CD8-positive, alpha-beta memory T cell (primary cell): ENCODE measurements at places on chromosomes 16 and 17.

DNA sequence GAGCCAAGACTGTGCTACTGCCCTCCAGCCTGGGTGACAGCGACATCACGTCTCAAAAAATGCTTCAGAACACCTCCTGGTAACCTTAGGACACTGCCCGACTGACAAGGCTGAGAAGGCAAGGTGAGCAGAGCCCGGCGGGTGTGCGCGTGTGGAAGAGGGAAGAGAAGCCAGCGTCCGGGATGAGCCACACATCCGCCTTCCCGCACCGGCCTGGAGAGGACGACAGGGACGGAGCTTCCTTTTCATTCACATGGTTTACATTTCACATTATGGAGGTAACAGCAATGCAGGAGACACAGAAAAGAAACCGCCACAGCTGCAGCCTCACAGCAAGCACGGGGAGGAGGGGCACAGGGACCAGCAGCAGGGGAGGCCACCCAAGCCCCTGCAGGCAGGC lies 16.5 kb downstream of the HAGH start:
- DNase-seq, result no peak

- DNase-seq, result no peak
These were observed 53.4 kb downstream of the ABCC12 start for GRCh38 chr16:48102083-48103008.

GRCh38 chr17:41530062-41531048 lies 2.2 kb upstream of the KRT19 start:
- DNase-seq, result no peak

DNA sequence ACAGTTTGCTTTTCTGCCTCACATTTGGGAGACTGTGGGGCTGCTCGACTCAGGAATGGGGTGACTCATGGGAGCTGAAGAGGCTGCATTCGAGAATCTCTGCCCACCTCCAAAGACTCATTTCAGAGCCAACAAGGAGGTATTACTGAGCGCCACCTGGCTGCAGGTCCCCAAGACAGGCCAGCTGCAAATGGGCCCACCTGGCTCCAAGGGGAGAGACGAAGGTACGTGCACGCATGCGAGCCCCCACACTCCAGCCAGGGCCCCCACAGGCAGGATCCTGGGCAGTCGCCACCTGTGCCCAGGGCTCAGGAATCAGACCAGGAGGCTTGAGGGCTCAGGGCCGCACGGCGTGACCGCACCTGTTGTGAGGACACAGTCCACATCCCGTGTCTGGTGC lies 6.0 kb downstream of the HAGHL start:
- DNase-seq, result no peak

GRCh38 chr17:76174037-76174436 lies 33.0 kb upstream of the FOXJ1 start:
- no peak for DNase-seq

GRCh38 chr17:41639492-41640473 lies 15.4 kb upstream of the KRT17 start:
- no peak for DNase-seq

GRCh38 chr17:46873941-46874645 lies 22.7 kb downstream of the WNT9B start:
- no peak for DNase-seq

- DNase-seq, result no peak
These were observed 403.6 kb downstream of the RBFOX1 start for GRCh38 chr16:7736138-7736665.

GRCh38 chr16:81067166-81067565 lies 9.9 kb downstream of the C16orf46 start:
- no peak for DNase-seq

DNA sequence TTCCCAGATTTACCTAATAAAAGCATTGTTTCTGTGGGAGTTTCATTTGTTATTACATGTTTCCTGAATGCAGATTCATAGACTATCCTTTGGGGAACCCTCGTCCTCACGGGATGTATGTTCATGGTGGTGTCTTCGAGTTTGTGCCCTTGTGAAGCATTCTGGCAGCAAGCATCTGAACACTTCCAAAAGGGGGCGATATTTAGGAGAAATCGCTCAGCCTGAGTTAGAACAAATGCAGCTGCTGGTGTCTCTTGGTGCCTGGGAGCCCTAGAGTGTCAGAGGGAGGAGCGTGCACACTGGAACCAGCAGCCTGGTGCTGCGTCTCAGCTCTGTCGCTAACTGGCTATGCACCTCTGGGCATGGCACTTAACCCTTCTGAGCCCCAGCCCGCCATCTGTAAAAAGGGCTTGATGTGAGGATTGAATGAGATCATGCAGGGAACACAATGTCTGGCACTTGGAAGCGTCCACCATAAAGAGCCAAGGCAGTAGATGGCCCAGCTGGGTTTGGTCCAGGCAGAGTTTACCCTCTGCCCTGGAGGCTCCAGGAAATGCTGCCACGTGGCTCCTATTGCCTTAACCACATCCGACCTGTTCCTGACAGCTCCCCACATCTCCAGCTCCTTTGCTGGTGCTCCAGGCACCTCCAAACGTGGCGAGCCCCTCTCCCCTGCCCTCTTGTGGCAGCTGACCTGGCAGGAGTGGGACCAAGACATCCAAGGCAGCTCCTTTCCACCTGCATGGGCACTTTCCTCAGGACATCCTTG lies 25.0 kb upstream of the C16orf78 start:
- DNase-seq, result no peak

DNA sequence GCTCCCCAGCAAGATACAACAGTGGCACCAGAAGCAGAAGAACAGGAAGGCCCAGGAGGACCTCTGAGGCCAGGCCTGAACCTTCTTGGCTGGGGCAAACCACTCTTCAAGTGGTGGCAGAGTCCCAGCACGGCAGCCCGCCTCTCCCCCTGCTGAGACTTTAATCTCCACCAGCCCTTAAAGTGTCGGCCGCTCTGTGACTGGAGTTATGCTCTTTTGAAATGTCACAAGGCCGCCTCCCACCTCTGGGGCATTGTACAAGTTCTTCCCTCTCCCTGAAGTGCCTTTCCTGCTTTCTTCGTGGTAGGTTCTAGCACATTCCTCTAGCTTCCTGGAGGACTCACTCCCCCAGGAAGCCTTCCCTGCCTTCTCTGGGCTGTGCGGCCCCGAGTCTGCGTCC lies 11.9 kb downstream of the CES3 start:
- DNase-seq, result no peak

- no peak for DNase-seq
These were observed 357.9 kb downstream of the CNTNAP4 start for GRCh38 chr16:76634847-76635697.

- DNase-seq, result no peak
These were observed 73.7 kb downstream of the RAI1 start for GRCh38 chr17:17754719-17755686.

GRCh38 chr16:74252329-74252728 lies 44.3 kb upstream of the PSMD7 start:
- no peak for DNase-seq

GRCh38 chr17:77307479-77308198 lies 166.9 kb downstream of the SEC14L1 start:
- DNase-seq, result no peak

- no peak for DNase-seq
These were observed 26.0 kb downstream of the DCUN1D3 start for GRCh38 chr16:20874088-20874581.

DNA sequence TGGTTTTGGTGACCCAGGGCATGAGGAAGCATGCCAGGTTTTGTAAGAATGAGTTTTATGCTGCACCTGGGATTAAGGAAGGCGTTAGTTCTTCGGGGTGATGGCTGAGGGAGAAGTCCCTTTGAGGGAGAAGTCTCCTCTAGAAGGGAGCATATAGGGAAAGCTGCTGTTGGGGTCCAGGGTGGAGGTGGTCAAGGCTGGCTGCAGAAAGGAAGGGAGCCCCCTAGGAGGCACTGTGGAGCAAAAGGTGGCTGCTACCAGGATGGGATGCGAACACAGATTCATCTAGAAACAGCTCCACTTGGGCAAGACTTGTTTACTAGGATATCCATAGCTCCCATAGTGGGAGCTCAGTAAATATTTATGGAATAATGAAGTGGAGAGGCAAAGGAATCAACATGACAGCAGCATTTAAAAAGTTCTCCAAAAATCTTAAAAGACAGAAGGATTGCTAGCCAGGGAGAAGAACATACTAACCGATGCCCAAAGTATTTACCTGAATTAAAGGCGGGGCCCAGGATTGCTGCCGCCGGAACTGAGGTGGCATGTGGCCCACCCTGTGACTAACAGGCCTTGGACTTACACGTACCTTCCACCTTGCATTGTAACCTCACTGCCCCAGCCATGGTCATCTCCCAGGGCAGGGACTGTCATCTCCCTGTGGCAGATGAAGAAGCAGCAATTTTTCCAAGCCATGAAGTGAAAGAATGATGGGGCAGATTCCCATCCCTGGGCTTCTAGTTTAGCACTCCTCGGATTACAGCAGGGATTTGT lies 7.1 kb upstream of the LPCAT2 start:
- no peak for DNase-seq

DNA sequence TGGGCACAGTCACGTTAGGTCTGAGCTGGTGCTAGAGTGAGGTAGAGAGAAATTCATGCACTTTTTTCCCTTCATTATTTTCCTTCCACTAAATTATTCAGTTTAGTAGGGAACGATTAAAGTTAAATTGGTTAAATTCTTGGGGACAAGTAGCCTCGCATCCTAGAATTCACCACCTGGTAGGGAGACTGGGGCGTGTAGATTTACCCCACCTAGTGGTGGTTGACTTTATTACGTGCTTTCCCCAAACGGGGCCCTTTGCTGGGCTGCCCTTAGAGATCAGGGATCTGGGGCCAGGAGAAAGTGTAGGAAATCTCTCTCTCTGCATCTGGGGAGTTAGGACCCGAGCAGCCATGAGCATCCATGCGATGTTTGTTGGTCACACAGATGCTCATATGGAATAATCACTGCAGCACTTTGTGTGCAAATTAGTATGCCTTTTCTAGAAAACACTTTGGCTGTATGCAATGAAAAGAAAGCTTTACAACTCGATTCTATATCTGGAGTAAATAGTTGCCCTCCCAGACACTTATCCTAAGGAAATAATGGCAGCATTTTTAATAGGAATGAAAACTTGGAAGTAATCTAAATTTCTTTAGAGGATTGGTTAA lies 107.0 kb downstream of the PLCG2 start:
- DNase-seq, result no peak

GRCh38 chr16:84237994-84238750 lies 1.6 kb downstream of the KCNG4 start:
- no peak for DNase-seq

GRCh38 chr17:66272811-66273585 lies 29.4 kb upstream of the PRKCA start:
- DNase-seq, result no peak

GRCh38 chr17:54749157-54749556 lies 151.5 kb upstream of the TOM1L1 start:
- DNase-seq, result no peak

- no peak for DNase-seq
These were observed 31.8 kb downstream of the C16orf82 start for GRCh38 chr16:27098366-27099049.

DNA sequence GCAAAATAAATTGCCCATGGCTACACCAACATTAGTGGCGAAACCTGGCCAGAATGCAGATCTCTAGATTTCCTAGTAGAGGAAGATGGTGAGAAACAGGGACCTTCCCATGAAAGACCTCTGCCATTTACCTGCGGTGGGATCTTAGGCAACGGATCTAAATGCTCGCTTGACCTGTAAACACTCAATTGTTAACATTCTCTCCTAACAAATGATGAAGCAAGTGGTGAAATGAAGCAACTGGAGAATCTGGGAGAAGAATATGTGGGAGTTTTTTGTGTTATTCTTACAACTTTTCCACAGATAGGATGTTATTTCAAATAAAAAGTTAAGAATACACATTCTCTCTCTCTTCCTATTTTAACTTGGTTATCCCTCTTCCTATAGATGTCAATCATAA lies 56.6 kb downstream of the SMG6 start:
- DNase-seq, result no peak

DNA sequence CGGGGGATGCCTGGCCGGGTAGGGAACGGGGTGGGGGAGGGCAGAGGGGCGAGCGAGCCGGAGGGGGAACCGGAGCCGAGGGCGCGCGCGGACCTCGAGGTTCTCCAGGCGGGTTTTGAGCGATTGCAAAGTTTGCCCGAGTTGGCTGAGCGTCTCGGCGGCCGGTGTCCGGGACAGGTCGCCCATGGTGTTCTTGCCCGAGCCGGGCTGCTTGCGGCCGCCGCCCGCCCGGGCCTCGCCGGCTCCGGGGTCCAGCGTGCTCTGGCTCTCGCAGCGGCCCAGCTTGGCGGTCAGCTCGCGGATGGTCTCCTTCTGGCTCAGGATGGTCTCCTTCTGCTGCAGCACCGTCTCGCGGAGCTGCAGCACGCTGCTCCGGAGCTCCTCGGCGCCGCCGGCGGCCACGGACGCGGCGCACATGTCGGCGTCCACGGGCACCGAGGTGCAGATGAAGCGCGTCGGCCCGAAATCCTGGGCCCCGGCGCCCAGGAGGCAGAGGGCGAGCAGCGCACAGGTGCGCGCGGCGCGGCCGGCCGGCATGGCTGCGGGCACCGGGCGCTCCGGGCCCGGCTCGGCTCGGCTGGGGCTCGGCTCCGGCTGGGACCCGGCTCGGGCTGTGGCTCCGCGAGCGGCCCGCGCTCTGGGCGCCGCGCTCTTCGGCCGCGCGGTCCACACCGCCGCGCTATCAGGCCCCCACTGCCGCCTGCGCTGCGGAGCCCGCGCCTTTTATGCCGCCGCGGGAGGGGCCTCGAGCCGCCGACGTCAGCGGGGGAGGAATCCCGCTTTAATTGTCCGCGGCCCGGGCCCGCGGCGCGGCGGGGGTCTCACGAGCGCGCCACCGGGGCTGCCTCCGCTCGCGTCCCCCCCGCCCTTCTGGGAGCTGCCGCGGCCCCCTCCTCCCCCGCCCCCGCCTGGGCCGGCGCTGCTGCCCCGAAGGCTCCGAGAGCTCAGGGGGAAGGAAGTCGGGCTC lies at the start of gene NPTX1:
Gene NPTX1 (minus strand): TSS at position 698 of the 967 bp plus-strand sequence. CDS start 161 bp downstream, at position 537.
- DNase-seq, result peak; percentile 9

GRCh38 chr17:73343168-73343634 lies 31.4 kb upstream of the CDC42EP4 start:
- no peak for DNase-seq

DNA sequence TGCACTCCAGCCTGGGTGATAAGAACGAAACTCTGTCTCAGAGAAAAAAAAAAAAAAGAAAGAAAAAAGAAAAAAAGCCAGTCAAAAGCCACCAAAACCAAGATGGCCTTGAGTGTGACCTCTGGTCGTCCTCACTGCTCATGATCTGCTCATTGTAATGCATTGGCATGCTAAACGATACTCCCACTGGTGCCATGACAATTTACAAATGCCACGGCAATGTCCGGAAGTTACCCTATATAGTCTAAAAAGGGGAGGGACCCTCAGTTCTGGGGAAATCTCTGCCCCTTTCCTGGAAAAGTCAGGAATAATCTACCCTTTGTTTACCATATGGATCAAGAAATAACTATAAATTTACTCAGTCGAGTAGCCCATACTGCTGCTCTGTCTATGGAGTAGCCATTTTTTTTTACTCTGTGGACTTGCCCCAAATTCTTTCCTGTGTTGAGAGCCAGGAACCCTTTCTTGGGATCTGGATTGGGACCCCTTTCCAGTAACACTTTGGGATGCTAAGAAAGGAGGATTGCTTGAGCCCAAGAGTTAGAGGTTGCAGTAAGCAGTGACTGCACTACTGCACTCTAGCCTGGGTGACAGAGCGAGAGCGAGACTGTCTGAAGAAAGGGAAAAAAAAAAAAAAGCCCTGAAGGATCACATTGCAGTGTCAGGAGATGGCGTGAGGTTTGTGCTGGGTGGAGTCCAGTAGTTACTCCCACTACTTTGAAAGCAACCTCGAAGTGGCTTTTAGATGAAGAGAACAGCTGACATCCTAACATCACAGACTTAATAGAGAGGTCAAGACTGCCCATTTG lies 3.7 kb upstream of the TMEM231 start:
- DNase-seq, result no peak

GRCh38 chr17:72726936-72727335 lies 365.6 kb downstream of the SLC39A11 start:
- DNase-seq, result peak; percentile 26
